ENCODE measurements at places on chromosomes 2 and 18. TPM values are rescaled to one million over a fixed set of nuclear protein-coding genes. Genes with fewer than 3 reads are reported as not detected.

SP140L gene
- total RNA-seq: 0.25 TPM

DNA sequence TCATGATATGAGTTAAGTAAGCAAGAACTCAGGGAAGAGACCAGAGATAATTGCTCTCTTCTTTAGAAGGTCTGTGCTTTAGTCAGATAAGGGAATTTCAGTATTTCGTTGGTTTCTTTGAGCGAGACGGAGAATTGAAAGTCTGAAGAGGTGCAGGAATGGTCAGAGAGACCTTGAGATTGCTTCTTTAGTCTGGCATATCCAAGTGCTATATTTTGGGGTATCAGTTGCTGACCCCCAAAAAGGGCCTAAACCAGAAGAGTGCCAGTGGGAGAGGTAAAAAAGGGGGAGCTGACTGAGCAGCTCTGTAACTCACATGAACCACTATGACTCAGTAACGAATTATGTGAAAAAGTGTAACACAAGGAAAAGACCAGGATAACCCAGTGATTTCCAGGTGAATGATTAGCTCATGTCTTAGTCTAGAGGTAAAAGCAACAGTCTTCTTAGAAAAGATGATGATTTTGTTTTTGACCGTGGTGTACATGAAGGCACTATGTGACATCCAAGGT is 932.9 kb downstream of the TDRD15 start:
- DNase-seq: no peak

- no peak for DNase-seq
Observed at GRCh38 chr18:31575515-31576257, 16.0 kb upstream of the TTR start.

- peak; percentile 90 for DNase-seq
Observed at GRCh38 chr2:217846321-217846743, 156.5 kb downstream of the TNS1 start.

MAB21L4 gene
- 72.0 TPM for total RNA-seq

GRCh38 chr2:64260093-64260803 is 116.0 kb upstream of the PELI1 start:
- DNase-seq: no peak

DNA sequence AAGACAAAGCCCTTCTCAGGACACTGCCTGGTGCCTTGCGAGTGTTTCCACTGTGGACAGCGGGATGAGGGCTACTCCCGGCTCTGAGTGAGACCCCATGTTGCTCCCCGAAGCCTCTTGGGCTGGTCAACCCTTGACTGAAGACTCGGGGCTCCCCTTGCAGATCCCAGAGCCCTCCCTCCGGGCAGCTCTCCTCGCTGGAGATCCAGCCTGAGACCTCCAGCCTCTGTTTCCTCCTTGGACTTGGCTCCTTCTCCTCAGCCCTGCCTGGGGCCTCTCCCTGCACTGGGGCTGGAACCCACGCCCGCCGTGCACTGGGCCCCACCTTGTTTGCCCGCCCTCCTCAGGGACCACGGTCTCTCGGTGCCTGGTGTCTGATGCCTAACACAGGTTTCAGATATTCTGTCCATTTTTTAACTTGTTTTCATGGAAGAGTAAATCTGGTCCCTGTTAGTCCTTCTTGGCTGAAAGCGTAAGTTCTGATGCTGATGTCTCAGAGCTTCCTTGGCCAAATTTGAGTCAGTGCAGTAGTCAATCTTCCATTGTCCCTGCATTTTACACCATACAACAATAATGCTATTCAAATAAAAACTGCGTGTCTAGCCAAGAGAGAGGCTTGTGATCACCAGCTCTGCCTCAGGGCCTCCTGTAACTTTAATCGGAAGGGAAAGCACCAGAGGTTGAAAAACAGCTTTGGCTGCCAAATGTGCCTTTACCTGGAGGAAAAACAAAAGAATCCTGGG is 139.3 kb upstream of the CTDP1 start:
- peak; percentile 83 for DNase-seq

CKAP2L gene
- total RNA-seq: 1.2 TPM

GRCh38 chr18:77127769-77128671 is 4.6 kb downstream of the MBP start:
- DNase-seq: peak; percentile 80

DNA sequence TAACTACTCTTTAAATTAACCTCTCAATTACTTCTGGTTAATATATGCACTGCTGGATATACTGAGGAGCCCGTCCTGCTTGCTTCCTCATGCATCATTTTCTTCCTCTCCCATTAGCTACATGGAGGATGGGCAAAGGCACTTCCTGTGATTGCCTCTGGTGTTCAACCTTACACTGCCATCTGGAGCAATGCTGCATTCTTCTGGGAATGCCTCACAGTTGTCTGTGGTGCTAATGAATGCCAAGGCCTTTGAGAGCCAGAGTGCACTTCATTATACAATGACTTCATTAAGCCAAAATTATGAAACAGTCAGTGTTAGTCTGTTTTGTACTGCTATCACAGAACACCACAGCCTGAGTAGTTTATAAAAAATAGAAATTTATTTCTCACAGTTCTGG is 134.8 kb upstream of the DOCK10 start:
- DNase-seq: no peak

GRCh38 chr2:64582774-64583340 is 58.7 kb downstream of the AFTPH start:
- no peak for DNase-seq

DNA sequence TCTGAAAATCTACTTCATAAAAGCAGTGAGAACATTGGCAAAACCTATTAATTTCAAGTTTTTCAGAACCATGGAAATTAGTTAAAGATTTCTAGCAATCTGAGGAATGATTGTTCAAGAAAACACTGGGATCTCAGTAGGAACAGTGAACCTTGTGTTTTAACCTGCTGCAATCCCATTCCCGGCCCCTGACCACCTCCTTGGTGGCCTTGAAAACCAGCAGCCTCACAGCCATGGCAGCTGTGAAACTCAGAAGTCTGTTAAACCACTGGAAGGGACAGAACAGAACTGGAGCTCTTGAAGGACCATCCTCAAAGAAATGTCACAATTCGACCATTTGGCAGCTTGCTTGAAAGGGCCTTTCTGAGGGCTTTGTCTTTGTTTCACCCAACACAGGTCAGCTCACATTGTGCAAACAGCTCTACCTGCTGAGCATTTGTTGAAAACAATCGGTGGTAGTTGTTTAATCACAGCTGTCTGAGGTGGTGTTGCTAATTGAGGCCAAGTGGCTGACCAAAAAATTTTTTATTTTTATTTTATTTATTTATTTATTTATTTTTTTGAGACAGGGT is 25.8 kb downstream of the NEDD4L start:
- DNase-seq: peak; percentile 32

GRCh38 chr18:62341473-62341872 is 16.4 kb downstream of the TNFRSF11A start:
- no peak for DNase-seq

DNA sequence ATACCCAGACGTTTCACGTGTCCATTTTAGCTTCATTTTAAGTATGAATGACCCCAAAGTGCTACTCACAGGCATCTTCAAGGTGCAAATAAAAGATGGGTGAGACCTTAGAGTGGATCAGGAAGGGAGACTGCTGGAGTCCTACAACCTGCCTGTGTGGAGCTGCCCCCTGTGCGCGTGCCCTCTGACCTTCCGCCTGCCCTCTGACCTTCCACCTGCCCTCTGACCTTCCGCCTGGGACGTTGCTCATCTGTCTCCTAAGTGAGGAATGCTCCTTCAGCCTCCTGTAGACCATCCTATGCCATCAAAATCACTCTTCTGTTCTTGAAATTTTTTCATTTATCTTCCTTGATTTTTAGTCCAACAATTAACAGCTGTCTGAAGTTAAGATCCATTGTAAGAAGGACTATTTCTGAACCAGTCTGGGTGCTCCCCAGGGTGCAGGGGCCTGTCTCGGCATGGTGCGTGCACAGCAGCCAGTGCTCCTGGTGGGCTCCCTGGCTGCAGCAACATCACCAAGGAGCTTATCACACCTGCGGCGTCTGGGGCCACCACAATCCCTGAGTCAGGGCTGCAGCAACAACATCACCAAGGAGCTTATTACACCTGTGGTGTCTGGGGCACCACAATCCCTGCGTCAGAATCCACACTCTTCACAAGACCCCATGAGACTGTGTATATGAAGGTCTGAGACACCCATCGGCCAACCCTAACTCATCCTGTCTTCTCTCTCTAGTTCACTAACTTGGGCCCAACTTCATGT is 86.0 kb downstream of the TPO start:
- DNase-seq: no peak

DNA sequence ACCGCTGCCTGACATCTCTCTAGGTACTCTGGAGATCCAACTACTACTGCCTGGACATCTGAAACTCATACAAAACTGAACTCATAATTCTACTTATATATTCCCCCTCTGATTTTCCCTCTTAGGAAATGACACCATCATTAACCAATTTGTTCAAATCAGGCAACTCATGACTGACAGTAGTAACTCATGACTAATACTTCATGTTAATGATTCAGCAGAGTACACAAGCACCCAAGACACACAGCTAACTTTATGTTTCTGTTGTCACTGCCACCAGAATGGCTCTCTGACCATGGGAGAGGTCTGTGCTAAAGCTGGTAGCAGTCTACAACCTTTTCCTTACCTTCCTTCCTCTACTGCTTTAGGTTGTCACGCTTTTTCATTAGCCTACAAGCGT is 91.1 kb downstream of the ITSN2 start:
- no peak for DNase-seq

DNA sequence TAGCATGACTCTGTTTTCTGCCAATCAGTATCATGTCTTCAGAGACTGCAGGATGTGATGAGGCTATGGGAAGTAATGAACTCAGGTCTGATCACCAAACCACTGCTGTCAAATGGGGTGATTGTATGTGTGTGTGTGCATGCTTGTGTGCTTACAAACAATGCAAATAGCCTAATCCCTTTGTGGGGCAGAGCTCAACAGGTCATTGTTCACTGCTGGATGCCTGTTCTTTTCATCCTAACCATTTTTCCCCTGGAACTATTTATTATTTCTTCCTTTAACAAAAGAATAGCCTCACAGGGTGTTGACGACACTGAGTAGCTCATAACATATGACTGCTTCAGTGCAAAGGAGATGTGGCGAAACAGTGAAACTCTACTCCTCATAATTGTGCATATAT is 55.9 kb downstream of the NXPH2 start:
- no peak for DNase-seq

All from lower leg skin (tissue), 4 donors.